Forelimb muscle (tissue), 1 donor: ENCODE measurements at places on chromosomes 3 and 15. TPM values are rescaled to one million over a fixed set of nuclear protein-coding genes. Genes with fewer than 3 reads are reported as not detected.
A peak's percentile ranks its signal among the peaks of the same experiment; 100 is the strongest.

DNA sequence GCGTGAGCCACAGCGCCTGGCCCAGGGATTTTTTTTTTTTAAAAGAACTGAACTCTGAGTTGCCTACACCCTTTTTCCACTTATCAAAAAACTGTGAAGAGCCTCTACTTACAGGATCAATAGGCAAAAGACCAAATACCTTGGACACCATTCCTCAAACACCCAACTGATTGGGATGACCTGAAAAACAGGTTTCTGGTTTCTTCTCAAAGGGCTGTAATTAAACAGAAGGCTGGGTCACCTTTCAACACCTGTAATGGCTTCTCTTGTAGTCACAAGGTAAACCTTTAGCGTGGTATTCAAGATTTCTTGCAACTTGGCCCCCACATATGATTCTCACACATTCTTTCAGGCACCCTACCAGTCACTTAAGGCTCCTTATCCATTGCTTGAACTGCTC lies 38.4 kb upstream of the PLXND1 start:
- DNase-seq: no peak

SH2D7 gene
- 0.09 TPM for polyA plus RNA-seq

DNA sequence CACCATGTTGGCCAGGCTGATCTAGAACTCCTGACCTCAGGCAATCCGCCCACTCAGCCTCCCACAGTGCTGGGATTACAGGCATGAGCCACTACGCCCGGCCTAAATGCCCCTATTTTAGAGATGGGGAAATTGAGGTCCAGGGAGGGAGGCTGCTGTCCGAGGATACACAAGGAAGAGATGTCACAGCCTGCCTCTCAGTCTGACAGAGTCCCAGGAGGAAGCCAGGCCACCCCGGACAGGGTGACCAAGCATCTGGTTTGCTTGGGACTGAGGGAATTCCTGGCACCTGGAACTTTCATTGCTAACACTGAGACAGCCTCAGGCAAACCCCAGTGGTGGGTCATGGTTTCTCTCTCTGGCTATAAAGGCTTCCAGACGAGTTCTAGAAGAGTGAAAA lies 30.6 kb upstream of the ADAMTS7 start:
- no peak for DNase-seq

FOXB1 gene
- not detected for polyA plus RNA-seq

DNA sequence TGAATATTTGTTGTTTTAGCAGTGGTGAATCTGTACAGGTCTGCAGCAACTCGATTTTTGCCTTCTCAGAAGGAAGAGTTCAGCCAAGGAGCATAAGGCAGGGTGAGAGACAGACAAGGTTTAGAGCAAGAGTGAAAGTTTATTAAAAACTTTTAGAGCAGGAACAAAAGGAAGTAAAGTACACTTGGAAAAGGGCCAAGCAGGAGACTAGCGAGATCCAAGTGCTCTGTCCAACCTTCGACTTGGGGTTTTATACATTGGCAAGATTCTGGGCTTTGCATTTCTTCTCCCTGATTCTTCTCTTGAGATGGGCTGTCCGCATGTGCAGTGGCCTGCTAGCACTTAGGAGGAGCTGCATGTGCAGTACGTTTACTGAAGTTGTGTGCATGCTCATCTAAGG lies 46.7 kb upstream of the AADACL2 start:
- peak; percentile 48 for DNase-seq

DNA sequence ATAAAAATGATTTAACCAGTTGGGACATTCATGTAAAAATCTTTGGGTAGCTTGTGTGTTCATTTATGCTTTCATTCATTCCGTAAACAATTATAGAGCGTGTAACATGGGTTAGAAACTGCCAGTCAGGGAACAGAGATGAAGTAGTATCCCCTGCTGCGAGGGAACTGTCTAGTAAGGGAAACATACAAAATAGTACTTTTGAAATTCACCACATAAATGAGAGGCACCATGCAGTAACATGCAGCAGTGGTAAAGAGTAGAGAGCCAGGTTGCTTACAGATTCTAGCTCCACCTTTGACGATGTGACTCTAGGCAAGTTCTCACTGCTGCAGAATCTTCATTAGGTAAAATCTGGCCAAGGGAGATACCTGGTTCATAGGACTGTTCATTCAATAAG lies 938 bp downstream of the DZIP3 start:
- no peak for DNase-seq

DNA sequence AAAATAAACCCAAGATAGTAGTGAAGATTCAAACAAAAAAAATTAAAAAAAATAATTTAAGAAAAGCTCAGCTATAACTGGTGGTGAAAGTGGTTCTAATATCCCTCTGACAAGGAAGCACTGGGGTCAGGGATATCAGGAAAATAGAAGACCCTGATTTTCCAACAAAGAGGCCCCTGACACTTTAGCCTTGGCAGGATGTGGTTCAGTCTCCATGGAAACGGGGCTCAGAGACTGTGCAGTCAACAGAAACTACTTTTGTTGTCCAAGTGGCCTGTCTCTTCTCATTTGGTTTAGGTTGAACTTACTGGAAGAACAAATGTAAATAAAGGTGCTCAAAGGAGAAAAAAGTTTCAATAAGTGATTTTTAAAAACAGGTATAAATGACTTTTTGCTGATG lies 27.2 kb downstream of the INTS14 start:
- DNase-seq: no peak

DNA sequence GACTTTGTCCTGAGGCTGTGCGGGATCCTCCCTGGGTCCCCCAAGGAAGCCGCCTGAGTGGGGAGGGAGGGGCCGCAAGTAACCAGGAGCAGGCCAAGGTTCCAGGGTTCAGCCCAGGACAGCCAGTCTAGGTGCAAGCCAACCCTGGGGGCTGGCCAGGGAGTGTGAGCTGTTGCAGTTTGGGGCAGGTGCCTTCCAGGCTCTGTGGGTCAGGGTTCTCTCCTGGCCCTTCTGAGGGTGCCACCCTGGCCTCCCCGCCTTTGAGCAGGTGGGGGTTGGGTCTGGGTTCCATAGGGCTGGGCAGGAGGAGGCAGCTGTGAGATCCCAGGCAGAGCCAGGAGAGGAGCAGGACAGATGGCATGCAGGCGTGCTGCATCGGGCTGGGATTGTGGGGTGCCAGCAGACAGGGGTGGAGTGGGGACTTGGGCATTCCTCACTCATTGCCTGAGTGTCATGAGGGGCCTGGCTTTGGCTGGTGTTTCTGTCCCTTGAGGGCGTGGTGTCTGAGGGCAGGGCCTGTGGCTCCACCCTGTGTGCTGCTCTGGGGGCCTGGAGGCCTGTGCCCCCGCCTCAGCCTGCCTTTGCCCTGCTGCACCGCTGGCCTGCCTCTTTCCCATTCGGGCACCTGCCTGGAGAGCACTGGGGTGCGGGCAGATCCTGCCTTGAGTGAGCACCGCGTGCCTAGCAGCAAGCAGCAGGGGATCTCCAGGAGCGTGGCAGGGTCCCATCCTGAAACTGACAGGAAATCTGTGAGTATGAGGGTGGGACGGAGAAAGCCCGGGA lies 18.4 kb downstream of the KLF13 start:
- DNase-seq: no peak

- no peak for DNase-seq
Observed at GRCh38 chr3:172447611-172448579, at the start of gene GHSR. TSS of gene GHSR (minus strand) at chr3:172448456. CDS start at chr3:172448413, 43 bp downstream.

- DNase-seq: no peak
Observed at GRCh38 chr15:60523056-60523455, 44.1 kb upstream of the ICE2 start.

- DNase-seq: no peak
Observed at GRCh38 chr3:66762916-66763693, 235.0 kb upstream of the KBTBD8 start.

CHCHD6 gene
- 7.9 TPM for polyA plus RNA-seq

GRCh38 chr3:141529256-141529655 lies 42.4 kb downstream of the RASA2 start:
- DNase-seq: no peak

- no peak for DNase-seq
Observed at GRCh38 chr15:86754846-86755245, 675.2 kb downstream of the AGBL1 start.

TBC1D2B gene
- polyA plus RNA-seq: 25.5 TPM

DNA sequence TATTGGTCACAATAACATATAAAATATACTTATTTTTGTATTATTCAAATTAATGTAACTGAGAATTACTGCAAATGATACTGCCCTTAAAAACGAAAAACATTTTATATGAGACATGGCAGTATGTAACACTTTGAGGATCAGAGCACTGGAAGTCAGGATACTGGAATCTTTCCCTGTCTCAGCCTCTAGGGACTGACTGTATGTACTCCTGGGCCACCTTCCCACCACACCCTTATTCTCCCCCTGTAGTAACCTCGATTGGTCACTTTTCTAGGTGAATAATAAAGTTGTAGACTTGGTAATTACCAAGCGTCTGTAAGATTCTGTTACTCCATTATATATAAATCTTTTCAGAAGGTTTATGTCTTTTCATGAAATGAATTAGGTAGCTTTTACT lies 43.0 kb downstream of the LRRC49 start:
- no peak for DNase-seq

VPS18 gene
- 9.3 TPM for polyA plus RNA-seq
